ENCODE measurements at places on chromosomes 2 and 18. TPM values are rescaled to one million over a fixed set of nuclear protein-coding genes. Genes with fewer than 3 reads are reported as not detected.

The TBR1 gene
- not detected for total RNA-seq

The LINC00305 gene
- not detected for total RNA-seq

The HOXD12 gene
- not detected for total RNA-seq

The IL36G gene
- not detected for total RNA-seq

The LDAH gene
- total RNA-seq = 14.6 TPM

The CD207 gene
- total RNA-seq = not detected

The NXPH2 gene
- total RNA-seq = not detected

The SPP2 gene
- total RNA-seq = not detected

The TCF7L1 gene
- 2.3 TPM for total RNA-seq

The SF3B6 gene
- 123 TPM for total RNA-seq

The ZNF804A gene
- not detected for total RNA-seq

GRCh38 chr18:58596265-58596681 is 32.6 kb downstream of the ALPK2 start:
- no peak for DNase-seq

DNA sequence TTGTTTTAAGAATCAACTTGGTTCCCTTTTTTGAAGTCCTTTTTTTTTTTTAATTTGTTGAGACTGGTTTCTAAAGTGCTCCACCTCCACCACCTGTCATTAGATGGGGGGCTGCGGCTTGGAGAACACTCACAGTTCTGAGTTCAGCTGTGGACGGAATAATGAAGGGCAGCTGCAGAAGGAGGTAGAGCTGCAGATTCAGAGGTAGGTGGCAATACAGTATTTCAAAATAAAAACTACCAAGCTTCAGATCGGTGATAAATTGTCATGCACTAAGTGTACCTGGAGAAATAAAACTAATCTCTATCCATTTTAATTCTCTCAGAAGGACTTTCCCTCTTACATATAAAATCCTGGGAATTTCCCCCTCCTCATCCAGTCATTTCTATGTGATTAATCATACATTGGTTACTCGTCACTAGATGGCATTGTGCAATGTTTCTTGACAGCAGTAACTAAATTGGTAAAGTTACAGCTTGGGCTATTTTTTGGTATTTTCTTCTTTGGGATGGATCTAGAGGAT is 81.1 kb upstream of the SLC39A10 start:
- peak; percentile 53 for DNase-seq

- DNase-seq = peak; percentile 14
Measured at GRCh38 chr2:102915128-102915527, 153.3 kb downstream of the TMEM182 start.

DNA sequence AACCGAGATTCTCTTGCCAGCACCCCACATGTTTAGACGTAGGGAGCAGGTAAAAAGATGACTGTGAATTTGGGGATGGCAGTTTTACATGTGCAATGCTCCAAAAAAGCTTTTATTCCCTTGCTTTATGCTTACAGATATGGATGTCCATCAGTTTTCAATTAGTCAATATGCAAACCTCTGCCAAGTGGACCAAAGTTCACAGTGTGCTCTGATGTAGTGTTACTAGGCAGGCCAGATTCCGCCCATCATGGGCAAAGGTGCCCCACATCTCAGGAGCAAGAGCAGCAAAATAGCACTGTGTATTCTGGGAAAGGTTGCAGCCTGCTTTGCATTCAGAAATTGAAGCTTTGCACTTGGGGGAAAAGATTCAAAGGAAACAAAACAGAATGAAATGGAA is 329.7 kb upstream of the ZEB2 start:
- no peak for DNase-seq

GRCh38 chr2:98709535-98709934 is 21.4 kb downstream of the MGAT4A start:
- DNase-seq = no peak

DNA sequence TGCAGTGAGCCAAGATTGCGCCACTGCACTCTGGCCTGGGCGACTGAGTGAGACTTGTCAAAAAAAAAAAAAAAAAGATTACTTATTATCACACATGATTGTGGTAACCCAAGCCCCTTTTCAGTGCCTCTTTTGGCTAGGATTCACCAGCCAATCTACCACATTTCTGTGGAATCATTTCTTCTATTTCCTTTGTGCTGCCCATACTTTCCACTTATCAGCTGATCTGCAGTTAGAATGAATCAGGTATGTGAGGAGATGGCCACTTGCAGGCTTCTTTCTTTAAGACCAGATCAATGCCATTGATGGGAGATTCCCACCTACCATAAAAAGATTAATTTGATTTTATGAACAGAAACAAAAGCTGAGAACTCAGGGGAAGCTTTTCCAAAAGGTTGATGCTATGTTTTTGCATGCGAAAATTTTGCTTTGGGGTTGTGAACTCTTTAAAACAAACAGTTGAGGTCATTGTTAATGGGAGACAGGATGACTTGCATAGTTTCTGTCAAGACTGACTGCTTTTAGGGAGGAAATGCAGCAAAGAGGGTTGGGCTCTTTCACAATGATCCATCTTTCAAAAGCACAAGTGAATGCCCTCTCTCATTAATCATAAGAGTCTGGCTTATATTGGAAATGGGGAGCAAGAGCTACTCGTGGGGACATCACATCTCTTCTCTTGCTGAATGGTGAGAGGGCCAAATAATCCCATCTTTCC is 66.9 kb upstream of the CYP26B1 start:
- DNase-seq = peak; percentile 12

DNA sequence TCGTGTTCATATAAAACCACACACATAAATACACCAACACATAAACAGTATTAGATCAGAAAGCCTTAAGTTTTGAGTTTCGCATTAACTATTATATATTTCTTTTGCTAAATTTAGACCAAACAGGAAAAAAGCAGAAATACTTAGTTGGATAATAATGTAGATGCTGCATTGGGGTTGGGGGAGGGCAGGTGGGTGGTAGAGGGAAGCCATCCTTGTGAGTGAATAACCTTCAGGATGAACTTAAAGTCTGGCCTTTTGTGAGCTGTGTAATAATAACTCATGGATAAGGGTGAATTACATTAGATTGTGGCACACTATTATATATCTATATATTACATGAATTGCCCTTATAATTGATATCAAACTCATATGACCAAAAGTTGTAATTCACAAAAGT is 174.7 kb downstream of the WDR7 start:
- no peak for DNase-seq

GRCh38 chr2:130355172-130355577 is 681 bp upstream of the PTPN18 start:
- DNase-seq = no peak

DNA sequence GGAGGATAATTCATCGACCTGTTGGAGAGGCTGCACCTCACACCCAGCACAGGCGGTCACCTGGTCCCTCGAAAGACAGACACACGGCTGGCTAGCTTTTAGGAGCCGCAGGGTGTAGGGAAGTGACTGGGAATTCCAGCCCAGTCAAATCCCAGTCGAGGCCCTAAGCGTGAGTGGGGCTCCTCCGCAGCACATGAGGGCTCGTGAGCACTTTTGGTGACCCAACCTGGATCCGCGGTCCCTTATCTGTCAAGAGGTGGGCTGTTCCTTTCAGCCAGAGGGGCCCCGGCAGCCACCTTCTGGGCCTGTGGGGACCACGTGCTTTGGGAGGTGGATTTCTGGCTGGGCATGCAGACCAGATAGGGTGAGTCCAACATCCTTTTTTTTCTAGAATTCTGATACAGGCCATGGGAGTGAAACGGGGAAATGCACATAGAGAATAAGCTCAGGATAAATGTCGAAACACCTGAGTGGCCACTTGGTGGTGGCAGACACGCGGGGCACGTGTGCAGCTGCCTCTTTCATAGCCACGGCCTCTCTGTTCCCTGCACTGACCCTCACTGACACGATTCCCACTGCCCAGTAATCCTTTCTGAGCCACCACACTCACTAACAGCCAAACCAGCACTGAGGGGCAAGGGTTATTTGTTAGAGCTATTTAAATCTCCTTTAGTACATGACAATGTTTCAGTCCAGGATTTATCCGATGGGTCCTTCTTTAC is 148.4 kb upstream of the PXDN start:
- DNase-seq = no peak

GRCh38 chr18:45054636-45055035 is 373.9 kb downstream of the SETBP1 start:
- DNase-seq = no peak

GRCh38 chr2:24710806-24711205 is 82.4 kb downstream of the PTRHD1 start:
- DNase-seq = no peak

- DNase-seq = no peak
Measured at GRCh38 chr2:29112379-29112778, 2.8 kb upstream of the CLIP4 start.

DNA sequence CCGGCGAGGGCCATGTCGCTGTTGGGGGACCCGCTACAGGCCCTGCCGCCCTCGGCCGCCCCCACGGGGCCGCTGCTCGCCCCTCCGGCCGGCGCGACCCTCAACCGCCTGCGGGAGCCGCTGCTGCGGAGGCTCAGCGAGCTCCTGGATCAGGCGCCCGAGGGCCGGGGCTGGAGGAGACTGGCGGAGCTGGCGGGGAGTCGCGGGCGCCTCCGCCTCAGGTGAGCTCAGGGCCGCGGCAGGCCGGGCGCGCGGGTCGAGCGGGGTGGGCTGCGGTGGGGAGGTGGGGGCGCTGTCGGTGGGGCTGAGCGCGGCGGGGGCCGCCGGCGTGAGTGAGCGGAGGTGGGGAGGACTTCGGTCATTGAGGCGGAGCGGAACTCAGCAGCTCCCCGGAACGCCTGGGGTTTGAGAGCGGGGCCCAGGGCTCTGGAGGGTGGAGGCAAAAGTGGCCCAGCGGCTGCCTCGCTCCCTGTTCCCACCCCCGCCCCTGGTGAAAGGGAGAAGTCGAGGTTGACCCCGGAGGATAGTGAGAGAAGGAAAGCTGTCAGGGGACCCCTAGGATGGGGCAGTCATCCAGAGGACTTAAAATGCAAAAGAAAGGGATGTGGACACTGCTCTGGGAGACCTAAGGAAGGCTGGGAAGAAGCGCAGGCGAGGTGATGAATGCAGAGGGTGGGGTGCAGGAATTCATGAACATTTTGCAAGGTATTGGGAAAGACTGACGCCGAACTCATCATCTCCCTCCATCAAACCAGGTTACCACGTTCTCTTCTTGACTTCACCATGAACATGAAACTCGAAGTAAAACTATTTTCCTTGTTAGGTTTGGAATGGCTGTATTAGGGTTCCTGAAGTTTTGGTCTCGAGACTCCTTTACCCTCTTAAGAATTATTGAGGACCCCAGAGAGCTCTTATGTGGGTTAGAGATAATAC is 633 bp downstream of the MALT1 start:
- DNase-seq = peak; percentile 8

DNA sequence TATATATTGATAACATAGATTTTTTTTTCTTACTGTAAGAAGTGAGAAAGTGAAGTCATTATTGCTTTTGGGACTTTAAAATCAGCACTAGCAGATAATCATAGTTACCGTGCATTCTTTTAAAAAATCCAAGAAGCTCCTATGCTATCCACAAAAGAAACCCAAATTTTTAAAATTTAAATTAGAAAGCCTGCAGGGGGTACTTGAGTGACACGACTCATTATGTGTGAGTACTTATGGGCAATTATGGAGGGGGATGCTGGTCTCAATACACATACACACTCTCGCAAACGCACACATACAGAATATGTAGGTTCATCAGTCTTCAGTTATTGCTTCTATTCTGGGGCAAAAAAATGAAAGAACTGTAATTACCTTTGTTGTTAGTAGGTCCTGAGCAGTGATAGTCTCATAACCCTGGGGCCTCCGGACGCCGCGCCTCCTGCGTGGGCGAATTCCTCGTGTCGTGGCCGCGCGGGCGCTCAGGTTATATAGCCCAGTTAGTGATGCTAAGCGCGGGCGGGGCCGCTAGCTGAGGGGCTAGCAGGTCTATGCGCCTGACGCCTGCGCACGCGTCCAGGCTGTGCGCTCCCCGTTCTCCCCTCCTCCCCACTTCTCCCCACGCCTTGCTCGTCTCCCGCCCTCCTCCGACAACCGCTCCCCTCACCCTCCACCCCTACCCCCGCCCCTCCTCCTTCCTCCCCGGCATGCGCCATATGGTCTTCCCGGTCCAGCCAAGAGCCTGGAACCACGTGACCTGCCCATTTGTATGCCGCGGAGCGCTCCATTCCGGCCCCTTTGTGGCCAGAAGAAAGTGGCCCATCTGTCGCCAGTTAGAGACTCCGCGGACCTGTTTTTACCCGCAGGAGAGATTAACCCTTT is at the start of gene NEUROD1:
TSS of gene NEUROD1 (minus strand) at position 463 of the 882 bp plus-strand sequence. CDS start 1,657 bp downstream, outside the sequence.
- DNase-seq = no peak

GRCh38 chr2:238167761-238168160 is 9.0 kb downstream of the ERFE start:
- no peak for DNase-seq

DNA sequence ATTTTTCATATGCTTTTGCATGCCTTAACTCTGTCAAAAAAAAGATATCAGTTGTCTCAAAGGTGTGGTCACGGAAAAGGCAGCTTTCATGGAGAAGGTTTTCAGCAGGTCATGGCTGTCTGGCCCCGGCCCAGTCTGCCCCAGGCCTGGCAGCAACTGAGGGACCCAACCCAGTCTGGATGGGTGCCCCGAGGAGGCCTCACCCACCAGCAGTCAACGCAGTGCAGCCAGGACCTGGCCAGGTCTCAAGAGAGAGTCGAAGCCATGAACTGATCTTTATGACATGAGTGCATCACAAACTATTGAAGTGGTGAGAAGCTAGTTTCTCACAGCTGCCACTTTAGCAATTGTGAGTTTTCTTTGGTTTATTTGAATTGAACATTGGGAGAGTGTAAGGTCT is 7.9 kb downstream of the TUBB6 start:
- no peak for DNase-seq

GRCh38 chr18:58670404-58671110 is 708 bp upstream of the MALT1 start:
- DNase-seq = no peak

- no peak for DNase-seq
Measured at GRCh38 chr2:20215183-20216040, 9.5 kb downstream of the SDC1 start.

DNA sequence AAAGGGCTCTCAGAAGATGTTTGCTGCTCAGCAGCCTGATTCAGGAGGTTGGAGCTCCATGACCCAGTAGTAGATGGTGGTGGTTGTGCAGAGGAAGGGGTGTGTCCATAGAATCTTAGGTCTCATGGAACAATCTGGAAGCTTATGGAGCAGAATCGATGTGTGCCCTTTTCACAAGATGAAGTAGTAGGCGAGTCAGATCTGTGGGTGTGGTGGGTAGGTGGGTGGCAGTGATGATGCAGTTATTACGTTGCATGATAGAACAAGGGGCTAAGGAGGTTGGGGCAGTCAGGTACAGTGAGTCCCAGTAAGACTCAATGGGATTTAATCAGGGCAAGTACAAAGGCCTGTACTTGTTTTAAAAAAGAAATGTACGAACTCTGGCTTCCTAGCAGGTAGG is 9.1 kb downstream of the TET3 start:
- no peak for DNase-seq

DNA sequence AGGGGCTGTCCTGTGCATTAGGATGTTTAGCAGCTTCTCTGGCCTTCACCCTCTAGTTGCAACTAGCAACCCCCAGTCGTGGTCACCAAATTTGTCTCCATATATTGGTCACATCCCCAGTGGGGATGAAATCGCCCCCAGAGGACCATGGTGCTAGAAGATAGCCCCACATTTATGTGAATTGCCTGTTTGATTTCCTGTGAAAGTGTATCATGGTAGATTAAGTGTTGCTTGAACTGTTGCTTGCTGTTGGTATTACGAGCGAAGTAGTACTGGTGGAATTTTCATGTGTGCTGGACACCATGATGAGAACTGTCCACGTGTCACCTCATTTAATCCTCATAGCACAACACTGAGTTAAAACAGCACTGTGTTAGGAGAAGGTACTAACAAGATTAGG is 59.4 kb downstream of the TSPYL6 start:
- no peak for DNase-seq

GRCh38 chr2:105815401-105815800 is 70.7 kb downstream of the NCK2 start:
- DNase-seq = no peak

GRCh38 chr2:207281436-207281835 is 115.7 kb upstream of the KLF7 start:
- DNase-seq = no peak
